Effector memory CD4-positive, alpha-beta T cell (primary cell): ENCODE measurements at places on chromosomes 16 and 17.

- no peak for DNase-seq
Observed at GRCh38 chr17:78170692-78171590, 2.6 kb downstream of the SYNGR2 start.

DNA sequence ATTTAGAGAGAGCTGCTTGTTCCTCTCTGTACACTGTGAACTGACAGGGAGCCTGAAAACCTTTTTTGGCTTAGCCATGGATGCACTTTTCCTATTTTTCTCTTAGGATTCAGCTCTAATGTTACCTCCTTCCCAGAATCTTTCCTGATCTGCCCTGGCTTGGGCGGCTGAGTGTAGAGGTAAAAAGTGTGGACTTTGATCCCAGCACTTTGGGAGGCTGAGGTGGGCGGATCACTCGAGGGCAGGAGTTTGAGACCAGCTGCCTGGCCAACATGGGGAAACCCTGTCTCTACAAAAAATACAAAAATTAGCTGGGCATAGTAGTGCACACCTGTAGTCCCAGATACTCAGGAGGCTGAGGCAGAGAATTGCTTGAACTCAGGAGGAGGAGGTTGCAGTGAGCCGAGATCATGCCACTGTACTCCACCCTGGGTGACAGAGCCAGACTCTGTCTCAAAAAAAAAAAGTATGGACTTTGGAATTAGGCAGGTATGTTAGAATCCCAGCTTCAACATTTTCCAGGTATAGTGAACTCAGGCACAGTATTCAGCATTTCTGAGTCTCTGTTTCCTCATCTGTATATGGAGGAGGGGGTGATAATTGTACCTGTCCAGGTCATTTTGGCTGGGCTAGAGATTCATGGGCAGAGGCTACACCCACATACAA lies 212.5 kb upstream of the EEF2KMT start:
- DNase-seq: no peak

DNA sequence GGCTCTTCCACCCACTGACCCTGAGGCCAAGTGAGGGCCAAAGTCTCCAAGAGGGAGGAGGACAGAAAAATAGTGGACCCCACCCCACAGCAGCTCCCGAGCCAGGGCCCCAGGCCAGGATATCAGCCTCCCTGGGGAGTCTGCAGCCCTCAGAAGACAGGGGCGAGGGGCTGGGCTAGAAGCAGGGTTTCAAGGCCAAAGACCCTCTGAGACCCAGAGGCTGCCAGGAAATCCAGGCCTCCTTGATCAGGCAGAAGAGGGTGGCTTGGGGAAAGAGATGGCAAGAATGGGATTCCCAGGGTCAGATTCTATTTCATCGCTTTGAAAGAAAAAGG lies 156.1 kb downstream of the ZNF423 start:
- DNase-seq: no peak

DNA sequence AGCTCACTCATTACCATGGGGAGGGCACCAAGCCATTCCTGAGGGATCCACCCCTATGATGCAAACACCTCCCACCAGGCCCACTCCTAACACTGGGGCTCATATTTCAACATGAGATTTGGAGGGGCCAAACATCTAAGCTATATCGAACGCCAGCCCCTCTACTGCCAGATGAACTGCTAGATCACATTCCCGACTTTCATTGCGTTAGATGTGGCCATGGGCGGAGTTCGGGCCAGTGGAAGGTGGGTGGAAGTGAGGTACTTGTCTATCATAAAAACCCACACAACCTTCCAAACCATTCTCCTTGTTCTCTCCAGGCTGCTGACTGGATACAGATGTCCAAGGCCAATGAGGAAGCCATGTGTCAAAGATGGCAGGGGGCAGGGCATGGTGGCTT lies 27.0 kb upstream of the ANKRD40CL start:
- no peak for DNase-seq
